Germinal center (tissue), 1 donor: ENCODE measurements at places on chromosomes 1 and 21.

- no peak for DNase-seq
Measured at GRCh38 chr1:167790117-167790516, 68.3 kb downstream of the MPZL1 start.

- no peak for DNase-seq
Measured at GRCh38 chr1:2436876-2437275, 24.5 kb upstream of the PEX10 start.

- no peak for DNase-seq
Measured at GRCh38 chr1:156434989-156435544, 65.5 kb downstream of the MEF2D start.

GRCh38 chr1:150288382-150288781 lies 5.3 kb upstream of the MRPS21 start:
- no peak for DNase-seq

- DNase-seq = no peak
Measured at GRCh38 chr1:237141502-237141901, 99.5 kb downstream of the RYR2 start.

- DNase-seq = no peak
Measured at GRCh38 chr1:42439940-42440339, 15.9 kb downstream of the ZMYND12 start.

DNA sequence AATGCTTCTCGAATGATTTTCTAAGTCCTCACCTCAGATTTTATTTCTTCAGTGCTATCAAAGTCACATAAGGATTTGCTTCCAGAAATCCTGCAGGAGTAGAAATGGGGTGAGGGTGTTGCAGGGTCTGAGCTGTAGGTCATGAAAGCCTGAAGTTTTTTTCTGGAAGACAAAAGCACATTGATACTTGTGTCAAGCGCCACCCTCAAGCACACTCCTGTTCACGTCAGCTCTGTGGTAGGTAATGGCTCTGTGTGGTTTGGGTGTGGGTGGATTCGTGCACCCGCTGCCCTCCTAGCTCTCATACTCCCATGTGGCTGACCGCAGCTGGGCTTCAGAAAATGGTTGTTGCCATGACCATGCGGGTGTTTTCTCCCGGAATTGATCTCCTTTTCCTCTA lies 39.9 kb downstream of the AKNAD1 start:
- no peak for DNase-seq

DNA sequence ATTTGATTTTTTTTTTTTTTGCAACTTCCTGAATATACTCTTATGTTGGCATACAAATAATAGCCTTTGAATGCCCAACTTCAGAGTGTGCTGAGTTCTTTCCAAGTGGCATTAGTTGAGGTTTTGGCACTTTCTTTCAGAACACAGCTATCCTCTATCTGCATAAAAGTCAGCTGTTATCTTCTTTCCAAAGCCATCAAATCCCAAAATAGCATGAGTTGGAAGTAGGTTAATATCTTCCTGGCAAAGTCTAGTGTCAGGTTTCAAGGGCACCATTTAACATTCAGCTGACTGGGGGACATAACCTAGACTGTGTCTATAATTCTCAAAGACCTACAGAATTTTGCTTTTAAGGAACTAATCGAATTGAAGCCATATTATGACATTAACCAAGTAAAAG lies 223.9 kb downstream of the PLPP3 start:
- DNase-seq = no peak

DNA sequence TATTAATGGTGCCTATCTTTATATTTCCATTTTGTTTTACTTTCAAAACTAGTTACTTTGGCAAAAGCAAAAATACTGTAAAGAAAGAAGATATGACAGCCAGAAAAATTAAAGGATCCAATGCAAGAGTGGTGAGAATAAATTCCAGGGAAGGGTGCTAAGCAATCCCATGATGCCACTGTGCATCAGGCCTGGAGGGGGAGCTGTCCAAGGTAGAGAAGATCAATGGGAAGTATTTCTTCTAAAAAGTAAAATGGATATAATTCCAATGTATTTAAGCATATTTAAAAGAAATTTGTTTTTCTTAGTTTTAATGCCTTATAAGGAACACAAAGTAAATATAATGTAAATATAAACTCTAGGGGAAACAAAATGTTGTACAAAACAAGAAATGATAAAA lies 1382.2 kb upstream of the B3GALT2 start:
- no peak for DNase-seq

DNA sequence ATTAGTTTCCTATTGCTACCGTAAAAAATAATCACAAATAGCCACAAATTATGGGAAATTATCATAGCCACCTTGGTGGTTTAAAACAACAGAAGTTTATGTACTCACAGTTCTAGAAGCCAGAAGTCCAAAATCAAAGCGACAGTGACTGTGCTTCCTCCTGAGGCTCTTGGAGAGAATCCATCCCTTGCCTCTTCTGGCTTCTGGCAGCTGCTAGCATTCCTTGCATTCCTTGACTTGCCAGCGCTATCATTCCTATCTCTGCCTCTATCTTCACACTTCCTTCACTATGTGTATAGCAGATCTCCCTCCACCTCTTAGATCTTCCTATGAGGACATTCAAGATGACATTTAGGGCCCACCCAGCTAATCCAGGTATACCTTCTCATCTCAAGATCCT lies 180.1 kb upstream of the USP25 start:
- DNase-seq = no peak

- no peak for DNase-seq
Measured at GRCh38 chr1:8276173-8276914, 41.6 kb upstream of the SLC45A1 start.

GRCh38 chr21:32278103-32278502 lies 746 bp downstream of the MIS18A start:
- DNase-seq = peak; percentile 8

GRCh38 chr21:45295576-45296365 lies 8.1 kb upstream of the POFUT2 start:
- no peak for DNase-seq

GRCh38 chr1:89666640-89667039 lies 33.7 kb downstream of the LRRC8C start:
- no peak for DNase-seq

DNA sequence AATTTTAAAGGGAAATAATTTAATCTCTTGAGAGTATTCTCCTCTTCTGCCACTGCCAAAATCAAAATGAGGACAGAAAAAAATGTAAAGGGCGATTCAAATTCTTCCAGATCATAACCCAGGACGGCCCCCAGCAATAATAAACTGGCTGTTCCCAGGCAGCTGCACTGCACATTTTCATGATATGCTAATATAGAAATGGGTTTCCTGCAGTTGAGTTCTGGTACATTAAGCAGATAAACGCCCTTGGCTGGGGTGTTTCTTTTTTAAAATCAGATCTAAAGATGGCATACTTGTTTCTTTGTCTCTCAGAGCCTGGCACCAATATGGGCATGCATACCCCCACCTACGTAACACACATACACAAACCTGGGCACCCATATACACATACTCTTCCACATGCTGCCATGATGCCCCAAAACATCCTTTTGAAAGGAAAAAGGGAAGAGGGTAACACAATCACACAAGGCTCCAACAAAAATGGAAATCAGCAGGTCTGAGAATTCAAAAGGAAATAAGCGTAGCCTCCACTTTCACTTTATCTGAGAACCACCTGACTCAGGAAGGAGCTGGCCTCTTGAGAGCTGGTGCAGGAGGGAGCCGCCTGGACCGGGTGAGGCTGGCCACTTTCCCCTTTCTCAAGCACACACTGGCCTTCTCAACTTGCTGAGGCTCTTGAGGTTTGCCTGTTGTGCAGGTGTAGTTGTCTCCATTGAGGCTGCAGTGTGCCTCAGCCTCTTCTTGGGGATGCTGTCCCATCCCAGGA lies 653.4 kb downstream of the KIF26B start:
- peak; percentile 77 for DNase-seq

DNA sequence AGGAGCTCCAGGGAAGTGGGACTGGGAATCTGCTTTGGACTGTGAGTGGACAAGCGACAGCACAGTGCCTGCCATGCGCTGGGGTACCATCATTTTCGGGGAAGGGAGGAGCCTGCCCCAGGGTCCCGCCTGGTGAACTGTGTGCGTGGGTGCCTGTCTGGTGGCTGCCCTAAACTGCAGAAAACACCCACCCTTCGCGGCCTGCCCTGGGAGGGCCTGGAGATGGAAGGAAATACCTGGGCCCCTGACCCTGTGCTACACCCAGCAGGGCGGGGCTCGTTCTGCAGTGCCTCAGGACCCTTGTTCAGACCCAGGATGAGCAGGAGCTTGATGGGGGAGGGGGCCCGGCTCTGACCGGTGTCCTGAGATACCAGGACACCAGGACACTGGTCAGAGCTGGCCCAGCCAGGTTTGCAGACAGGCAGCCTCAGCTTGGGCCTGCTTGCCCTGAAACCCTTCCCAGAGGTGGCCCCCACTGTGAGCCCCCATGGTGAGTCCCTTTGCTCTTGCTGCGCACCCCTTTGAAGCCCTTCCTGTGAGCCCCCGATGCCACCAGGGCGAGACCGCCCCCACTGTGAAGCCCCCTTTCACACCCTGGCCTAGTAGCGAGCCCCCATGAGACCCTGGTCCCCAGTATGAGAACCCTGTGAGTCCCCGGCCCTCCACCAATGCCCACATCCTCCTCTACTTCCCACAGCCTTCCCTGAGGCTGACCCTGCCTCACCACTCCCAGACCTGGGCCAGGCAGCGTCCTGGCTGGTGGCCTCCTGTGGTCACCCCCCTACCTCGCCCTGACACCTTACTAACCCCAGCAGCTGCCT lies 2.6 kb downstream of the GJC2 start:
- DNase-seq = no peak

- DNase-seq = no peak
Measured at GRCh38 chr1:215397106-215397505, 170.0 kb upstream of the KCTD3 start.

DNA sequence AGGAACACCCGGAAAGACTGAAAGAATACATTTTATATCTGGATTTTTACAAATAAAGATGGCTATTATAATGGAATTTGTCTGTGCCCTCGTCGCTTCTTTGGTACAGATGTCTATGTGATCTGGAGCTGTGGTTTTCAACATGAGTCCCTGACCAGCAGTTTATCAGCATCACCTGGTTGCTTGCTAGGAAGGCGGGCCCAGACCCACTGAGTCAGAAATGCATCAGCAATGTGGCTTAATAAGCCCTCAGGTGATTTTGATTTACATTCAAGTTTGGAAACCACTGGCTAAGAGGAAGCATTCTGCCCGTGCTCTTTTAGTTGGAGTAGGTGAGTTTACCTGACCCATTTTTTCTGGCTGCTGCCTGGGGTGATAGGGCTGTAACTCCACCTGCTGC lies 31.7 kb downstream of the ATP1A1 start:
- DNase-seq = no peak

- no peak for DNase-seq
Measured at GRCh38 chr21:36089946-36090345, 20.1 kb downstream of the CBR1 start.

DNA sequence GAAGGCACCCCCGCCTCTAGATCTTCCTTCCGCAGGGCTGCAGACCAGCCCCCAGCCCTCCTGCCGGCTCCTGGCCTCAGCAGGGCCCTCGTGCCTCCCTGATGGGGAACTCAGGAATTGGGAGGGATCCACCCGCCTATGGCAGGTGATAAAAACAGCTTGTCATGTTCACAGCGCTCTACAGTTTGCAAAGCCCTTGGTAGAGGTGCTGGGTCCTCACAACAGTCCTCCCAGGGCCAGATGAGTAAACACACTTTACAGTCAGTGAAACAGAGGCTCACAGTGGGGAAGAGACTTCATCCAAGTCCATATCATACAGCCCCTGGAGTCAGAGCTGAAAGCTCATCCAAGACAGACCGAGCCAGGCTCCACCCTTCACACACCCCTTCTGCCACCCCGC lies 97.0 kb upstream of the IFFO2 start:
- DNase-seq = no peak

DNA sequence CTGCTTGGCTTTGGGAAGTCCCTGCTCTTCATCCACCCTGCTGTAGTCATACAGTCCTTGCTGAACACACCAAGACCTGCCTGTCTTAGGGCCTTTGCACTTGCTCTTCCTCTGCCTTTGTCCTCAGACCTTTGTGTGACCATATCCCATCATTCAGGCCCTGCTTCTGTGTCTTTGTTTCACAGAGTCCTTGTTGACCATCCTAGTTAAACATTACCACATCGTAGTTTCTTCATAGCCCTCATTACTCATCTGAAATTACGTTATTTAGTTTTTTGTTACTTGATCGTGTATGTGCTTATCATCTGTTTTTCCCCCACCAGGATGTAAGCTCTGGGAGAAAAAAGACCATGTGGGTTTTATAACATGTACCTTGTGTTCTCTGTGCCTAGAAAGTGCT lies 18.3 kb upstream of the SPRR5 start:
- DNase-seq = no peak

DNA sequence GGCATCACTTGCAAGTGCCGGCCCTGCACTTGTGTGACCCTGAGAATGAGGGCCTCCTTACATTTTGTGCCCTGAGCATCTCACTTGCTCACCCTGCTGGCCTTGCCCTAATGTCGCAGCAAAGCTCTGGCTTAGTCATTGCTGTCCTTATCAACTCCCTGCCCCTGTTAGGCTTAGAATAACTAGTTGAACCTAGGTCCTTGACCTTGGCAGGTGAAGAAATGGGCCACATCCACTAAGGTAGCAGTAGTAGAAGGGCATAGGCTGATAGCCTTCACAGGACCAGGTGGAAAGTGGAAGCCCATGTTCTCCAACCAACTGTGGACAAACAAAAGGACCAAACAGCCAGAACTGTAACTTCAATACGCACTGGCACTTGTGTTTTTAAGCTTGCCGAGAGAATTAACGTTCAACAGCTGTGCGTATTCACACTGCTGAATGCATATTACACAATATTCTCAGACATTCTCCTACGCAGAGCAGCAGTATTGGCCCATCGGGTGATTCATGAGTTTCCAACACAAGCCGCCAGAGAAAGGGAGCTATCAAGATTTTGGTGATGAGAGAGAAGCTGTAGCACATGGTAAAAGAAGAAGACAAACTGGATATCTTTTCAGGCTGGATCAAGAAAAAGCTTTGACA lies 27.7 kb upstream of the PTGFRN start:
- DNase-seq = no peak

DNA sequence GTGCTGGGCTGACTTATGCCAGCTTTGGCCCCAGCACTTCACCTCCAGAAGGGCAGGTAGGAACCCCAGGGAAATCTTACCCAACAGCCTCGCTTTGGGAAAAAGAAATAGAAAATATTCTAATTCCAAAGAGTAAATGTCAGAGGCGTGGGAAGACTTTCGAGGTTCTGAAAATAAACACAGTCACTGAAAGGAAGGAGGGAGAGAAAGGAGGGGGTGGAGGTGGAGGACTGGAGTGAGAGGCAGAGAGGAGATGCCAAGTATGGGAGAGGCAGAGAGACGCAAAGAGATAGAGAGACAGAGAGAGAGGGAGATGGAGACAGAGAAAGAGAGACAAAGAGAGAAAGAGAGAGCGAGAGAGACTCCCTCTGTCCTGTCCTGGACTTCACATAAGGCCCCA lies 395.0 kb downstream of the PTPRU start:
- DNase-seq = no peak

- no peak for DNase-seq
Measured at GRCh38 chr1:84892705-84893618, at the start of gene LPAR3. LPAR3 (minus strand) TSS chr1:84893206; CDS start chr1:84866120, 27,086 bp downstream.

GRCh38 chr1:87778896-87779295 lies 450.2 kb downstream of the LMO4 start:
- no peak for DNase-seq

- no peak for DNase-seq
Measured at GRCh38 chr21:39581414-39581813, 31.3 kb upstream of the B3GALT5 start.
